ENCODE measurements at places on chromosomes 12 and 14.

DNA sequence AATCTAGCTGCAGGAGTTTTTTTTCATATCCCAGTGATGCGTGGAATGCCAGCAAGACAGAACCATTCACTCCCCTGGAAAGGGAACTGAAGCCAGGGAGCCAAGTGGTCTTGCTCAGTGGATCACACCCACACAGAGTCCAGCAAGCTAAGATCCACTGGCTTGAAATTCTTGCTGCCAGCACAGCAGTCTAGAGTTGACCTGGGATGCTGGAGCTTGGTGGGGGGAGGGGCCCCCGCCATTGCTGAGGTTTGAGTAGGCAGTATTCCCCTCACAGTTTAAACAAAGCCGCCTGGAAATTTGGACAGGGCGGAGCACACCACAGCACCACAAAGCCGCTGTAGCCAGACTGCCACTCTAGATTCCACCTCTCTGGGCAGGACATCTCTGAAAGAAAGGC lies 86.9 kb upstream of the STXBP6 start:
- no peak for DNase-seq

GRCh38 chr12:32549675-32550079 lies 129.4 kb upstream of the DNM1L start:
- no peak for DNase-seq

GRCh38 chr12:124952295-124952694 lies 36.6 kb downstream of the DHX37 start:
- peak; percentile 36 for DNase-seq

GRCh38 chr12:68081561-68081960 lies 78.0 kb downstream of the IFNG start:
- DNase-seq = no peak

- no peak for DNase-seq
Observed at GRCh38 chr12:128796439-128797118, 27.2 kb downstream of the SLC15A4 start.

DNA sequence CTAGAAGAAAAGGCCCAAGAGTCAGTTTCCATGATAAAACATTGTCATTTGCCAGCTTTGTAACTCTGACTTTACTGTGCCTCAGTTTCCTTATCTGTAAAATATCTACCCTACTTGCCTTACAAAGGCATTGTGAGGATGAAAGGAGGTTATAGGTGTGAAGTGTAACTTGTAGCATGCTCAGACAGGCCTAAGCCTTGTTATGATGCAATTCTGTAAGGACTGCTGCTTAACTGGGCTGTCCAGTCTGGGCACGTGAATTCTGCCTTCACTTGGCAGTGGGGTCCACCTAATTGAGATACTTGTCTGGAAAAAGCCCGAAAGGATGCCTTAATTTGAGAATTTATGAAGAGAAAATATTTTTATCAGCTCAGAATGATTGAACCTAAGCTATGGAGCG lies 114.5 kb upstream of the DYRK2 start:
- no peak for DNase-seq

DNA sequence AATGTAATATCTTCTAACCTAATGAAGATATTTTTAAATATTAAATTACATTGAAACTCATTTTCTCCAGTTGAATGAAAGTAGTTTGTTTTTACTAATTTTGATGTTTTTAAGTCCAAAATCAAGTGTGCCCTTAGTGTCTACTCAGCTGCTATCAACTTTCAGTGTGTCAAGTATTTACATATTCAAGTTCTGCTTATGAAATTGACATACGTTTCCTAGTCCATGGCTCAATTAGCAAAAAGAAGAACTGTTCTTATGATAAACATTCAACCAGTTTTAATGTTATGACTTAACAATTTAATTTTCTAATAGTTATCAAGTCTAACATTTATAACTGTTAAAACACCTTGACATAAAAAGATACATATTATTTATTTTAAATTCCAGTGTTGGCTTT lies 137.1 kb downstream of the DUSP6 start:
- DNase-seq = no peak

GRCh38 chr12:47458279-47458678 lies 247.6 kb downstream of the RPAP3 start:
- DNase-seq = no peak

- no peak for DNase-seq
Observed at GRCh38 chr14:75317148-75317547, 38.5 kb downstream of the FOS start.

DNA sequence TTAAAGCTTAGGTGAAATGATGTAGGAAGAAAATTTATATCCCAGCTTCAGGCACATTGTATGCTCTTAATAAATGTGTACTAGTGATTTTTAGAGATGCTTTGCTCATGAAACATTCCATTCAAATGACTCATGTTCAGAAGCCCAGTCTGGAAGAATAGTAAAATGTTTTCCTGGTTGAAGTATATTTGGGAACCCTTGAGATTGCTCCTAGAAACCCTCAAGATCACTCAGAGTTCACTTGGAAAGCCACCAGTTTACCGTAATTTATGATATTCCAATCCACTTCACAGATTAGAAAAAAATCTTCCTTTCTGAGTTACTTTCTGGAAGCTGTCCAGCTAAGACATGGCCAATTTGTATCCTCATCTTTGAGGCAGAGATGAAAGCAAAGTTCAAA lies 186.4 kb downstream of the SYT10 start:
- DNase-seq = no peak

DNA sequence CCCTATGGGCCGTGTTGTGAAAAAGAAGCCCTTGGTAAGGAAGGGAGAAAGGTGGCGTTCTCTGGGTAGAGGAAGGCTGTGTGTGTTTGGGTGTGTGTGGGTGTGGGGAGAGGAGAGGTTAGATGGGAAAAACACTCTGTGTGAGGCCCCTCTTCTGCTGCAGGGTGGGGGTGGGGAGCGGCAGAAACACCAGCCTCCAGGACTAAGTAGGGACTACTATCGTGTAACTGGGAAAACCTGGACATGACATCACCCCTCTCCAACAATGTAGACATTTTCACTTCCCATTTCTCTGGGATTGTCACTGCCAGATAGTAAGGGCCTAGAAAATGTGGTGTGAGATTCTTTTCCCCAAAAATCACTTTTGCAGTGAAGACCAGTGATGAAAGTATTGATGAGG lies 205.0 kb downstream of the NTF3 start:
- DNase-seq = no peak

DNA sequence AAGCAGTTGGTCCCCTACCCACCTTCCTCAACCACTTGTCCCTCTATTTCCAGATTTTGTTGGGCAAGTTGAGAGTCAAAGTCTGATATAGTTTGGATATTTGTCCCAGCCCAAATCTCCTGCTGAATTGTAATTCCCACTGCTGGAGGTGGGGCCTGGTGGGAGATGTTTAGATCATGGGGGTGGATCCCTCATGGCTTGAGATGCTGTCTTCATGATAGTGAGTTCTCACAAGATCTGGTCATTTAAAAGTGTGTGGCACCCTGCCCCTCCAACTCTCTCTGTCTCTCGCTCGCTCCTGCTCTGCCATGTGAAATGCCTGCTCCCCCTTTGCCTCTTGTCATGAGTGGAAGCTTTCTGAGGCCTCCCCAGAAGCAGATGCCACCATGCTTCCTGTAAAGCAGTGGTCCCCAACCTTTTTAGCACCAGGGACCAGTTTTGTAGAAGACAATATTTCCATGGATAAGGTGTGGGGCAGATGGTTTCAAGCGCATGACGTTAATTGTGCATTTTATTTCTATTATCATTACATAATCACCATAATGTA lies 37.3 kb upstream of the BCL11B start:
- no peak for DNase-seq

- DNase-seq = no peak
Observed at GRCh38 chr12:52742196-52742580, 35.0 kb downstream of the KRT76 start.

DNA sequence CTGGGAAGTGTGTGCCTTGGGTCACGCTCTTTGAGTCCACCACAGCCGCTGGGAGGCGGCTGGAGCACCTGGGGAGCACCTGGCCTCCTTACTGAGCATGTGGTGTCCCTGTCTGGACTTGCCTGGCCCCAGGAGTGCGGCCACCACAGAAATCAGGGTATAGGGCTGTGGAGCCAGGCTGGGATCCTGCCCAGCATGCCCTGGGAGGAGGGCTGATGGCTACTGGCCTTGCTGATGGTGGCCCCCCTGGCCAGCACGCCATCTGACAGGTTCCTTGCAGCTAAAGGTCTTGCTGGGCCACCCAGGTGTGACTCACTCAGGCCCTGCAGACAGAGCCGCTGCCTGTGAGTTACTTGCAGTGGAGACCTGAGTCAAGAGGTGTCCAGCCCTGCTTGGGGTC lies 6.0 kb downstream of the ULK1 start:
- DNase-seq = peak; percentile 32

GRCh38 chr12:12757121-12757520 lies 28.3 kb upstream of the APOLD1 start:
- no peak for DNase-seq

DNA sequence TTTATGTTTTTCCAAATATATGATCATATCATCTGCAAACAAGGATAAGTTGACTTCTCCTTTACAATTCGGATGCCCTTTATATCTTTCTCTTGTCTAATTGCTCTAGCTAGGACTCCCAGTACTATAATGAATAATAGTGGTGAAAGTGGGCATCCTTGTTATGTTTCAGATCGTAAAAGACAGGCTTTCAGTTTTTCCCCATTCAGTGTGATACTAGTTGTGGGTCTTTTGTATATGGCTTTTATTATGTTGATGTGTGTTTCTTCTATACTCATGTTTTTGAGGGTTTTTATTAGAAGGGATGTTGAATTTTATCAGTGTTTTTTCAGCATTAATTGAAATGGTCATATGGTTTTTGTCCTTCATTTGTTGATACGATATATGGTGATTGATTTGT lies 97.3 kb downstream of the FUT8 start:
- no peak for DNase-seq

DNA sequence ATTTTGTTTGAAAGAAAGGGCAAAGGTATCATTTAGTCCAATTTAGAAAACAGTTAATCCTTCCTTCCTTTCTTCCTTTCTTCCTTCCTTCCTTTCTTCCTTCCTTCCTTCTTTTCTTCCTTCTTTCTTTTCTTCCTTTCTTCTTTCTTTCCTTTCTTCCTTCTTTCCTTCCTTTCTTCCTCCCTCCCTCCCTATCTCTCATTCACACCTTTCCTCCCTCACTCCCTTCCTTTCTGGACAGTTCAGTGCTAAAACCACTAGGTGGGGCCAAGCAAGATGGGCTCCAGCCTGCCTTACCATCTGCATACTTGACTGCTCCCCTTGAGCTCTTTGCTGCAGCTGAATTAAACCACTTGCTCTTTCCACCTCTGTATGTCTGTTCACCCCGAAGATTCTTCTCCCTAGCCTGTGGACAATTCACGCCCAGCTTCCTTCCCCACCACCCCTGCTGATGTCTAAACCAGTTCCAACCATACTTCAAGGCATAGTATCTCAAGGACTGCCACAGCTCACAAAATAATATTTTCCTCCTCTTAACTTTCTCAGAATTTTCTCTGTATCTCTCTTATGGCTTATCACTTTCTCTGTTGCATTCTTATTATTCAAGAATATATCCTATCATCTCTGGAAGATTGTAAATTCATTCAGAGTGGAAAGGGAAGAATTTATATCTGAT lies 78.0 kb downstream of the DBX2 start:
- DNase-seq = no peak

GRCh38 chr12:29640589-29641345 lies 143.0 kb downstream of the TMTC1 start:
- peak; percentile 72 for DNase-seq

- no peak for DNase-seq
Observed at GRCh38 chr14:101963656-101964296, 597 bp upstream of the DYNC1H1 start.

GRCh38 chr12:64544371-64545080 lies 65.8 kb upstream of the RASSF3 start:
- DNase-seq = no peak

- no peak for DNase-seq
Observed at GRCh38 chr14:69948351-69948750, 69.1 kb downstream of the SMOC1 start.

- DNase-seq = no peak
Observed at GRCh38 chr14:95222151-95222631, 64.9 kb upstream of the DICER1 start.

DNA sequence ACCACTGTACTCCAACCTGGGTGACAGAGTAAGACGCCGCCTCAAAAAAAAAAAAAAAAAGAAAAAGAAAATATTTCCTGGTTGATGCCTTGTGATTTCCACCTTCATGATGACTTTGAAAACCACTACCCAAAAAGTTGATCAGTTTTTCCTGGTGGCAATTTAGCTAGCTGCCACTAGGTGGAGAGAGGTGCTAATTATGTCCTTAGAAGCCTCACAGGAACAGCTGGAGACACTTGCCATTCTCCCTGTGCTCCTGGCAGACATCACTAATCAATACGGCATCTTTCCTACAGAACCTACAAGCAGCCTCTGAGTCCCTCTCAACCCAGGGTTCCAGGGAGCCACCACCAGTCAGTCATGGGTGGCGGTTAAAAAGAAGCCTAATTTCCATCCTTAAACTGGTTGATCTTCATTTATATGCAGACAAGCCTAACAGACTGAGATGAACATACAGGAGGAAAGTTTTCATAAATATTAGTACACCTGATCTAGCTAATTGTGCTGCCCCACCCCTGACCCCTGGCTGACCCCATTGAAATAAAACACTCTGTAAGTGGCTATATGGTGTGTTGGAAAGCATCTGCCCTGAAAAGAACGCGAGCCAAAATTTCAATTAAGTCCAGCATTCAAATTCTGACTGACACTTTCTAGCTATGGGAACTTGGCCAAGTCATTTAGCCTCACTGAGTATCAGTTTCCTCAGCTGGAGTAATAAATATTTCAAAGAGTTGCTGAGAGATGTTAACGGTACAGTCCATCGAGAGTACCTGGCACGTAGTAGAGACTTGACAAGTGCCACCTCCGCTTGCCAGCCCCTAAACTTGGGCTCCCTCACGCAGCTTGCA lies 6.2 kb upstream of the OAS1 start:
- no peak for DNase-seq

GRCh38 chr12:2679816-2680675 lies 114.7 kb upstream of the FKBP4 start:
- no peak for DNase-seq

DNA sequence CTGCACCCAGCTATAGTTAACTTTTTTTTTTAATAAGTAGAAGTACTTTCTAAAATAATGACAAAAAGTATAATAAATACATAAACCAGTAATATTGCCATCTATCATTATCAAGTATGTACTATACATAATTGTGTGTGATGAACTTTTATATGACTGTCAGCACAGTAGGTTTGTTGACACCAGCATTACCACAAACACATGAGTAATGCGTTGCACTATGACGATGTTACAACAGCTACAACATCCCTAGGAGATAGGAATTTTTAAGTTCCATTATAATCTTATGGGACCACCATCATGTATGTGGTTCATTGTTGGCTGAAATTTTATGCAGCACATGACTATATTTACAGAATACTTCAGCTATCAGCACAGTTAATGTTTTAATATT lies 62.9 kb upstream of the VSX2 start:
- no peak for DNase-seq

All from Right ventricle myocardium superior (tissue), 1 donor.